ENCODE measurements at places on chromosomes 12 and 14.
A peak's percentile ranks its signal among the peaks of the same experiment; 100 is the strongest.

DNA sequence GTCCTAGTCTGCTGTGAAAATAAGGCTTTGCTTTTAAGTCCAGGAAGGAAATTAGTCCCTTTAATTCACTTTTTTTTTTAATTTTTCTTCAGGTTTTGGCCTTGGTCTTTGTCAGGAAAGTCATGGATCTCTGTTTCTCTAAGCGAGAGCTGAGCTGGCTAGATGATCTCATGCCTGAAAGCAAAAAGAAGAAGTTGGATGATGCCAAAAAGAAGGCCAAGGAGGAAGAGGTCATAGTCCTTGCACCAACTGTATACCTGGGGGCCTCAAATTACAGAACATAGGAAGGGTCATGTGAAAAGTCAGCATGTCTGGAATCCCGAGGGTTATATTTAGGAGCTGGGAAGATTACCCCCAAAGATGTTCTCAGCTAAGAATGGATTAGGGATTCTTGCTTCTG lies 72.3 kb downstream of the SLC4A8 start:
- no peak for DNase-seq

DNA sequence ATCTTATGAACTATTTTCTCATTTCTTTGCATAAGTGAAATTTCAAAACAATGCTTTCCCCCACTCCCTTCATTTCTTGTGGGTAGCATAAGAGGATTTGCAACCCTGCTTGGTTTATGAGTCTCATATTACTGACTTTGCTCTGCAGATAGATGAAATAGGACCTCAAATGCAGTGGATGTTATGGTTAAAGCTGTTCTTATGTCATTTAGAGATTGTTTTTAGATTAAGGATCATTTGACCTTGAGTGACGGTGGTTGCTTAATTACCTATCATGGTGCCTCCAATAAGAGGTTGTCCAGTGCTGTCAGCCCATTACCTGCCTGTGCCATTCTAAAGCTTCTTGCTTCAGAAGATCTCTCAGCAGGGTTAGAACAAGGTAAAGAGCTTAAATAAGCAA lies 351.4 kb upstream of the ATP2B1 start:
- no peak for DNase-seq

GRCh38 chr14:60092526-60092920 lies 800 bp downstream of the PCNX4 start:
- no peak for DNase-seq

DNA sequence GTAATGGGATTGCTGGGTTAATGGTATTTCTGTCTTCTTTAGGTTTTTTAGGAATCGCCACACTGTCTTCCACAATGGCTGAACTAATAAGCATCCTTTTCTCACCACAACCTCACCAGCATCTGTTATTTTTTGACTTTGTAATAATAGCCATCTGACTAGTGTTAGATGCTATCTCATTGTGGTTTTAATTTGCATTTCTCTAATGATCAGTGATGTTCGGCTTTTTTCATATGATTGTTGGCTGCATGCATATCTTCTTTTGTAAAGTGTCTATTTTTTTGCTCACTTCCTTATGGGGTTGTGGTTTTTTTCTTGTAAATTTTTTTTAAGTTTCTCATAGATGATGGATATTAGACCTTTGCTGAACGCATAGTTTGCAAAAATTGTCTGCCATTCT lies 377.9 kb downstream of the GALC start:
- DNase-seq = no peak

- no peak for DNase-seq
Observed at GRCh38 chr14:97367278-97367677, 570.1 kb downstream of the VRK1 start.

GRCh38 chr12:60071759-60072191 lies 475.9 kb downstream of the SLC16A7 start:
- DNase-seq = no peak

DNA sequence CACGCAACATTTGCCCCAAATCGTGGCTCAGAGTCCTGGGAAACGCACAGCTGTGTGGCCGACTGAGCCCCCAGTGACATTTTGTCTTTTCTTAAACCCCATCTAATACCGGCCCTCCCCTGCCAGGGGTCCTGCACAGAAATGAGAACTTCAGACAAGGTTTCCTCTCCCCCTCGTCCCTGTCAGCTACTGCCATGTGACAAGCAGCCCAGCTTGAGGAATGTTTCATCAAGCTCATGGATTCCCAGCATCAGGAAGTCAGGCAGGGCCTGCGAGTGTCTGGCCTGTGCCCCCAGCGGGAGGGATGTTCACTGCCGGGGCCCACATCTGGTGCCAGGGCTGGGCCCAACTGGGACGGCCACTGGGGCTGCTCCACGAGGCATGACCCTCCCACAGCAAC lies 15.9 kb downstream of the MMP17 start:
- DNase-seq = no peak

- DNase-seq = no peak
Observed at GRCh38 chr12:4216187-4216927, 57.2 kb upstream of the CCND2 start.

DNA sequence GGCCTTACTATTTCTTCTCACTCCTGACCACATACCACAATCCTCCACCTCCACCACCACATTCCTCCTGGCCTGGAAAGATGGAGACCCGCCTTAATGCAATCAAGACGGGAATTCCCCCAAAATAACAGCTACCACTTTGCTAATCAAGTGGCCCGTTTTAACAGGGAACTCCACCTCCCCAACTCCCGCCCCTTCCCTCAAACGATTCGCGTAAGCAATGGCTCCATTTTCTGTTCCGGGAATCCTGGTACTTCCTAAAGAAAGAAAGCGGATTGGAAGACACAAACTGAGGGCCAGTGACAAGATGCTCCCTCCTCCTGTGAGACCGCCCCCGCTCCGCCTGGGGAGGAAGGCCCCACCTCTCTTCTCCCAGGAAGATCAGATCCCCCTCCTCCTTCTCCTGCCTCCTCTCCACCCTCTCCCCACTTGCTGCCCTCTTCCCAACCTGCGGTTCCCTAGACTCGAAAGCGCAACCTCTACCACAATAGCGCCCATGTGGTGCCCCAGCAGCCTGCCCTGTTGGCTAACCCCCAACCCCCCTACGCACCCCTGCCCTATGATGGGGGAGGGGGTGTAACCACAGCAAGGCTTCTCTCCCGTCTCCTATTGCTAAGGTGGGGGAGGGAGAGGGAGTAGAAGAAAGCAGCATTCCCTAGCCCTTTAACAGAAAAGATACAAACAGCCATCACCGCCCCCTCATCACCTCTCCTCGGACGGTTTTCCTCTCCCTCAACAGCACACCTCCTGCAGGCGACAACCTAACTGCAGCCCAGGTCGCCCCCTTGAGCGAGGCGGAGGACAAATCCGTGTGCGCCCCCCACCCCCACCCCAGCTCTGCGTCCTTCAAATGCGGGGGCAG lies 777 bp downstream of the ARF3 start:
- peak; percentile 92 for DNase-seq

DNA sequence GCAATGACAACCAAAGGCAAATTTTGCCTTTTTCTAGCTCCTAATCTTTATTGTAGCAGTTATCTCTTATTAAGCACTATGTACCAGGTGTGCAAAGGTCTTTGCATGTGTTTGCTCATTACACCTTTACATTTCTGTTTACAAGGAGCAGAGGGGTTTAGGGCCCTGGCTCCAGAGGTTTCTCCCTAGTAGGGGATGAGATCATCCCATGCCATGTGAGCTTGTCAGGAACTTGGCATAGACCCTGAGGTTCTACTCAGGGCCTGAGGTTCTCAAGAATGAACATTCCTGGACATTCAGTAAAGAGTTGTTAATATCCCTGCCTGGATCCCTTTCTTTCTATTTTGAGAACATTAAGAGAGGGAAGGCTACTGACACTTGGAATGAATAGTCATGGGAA lies 292.0 kb downstream of the RPAP3 start:
- no peak for DNase-seq

- DNase-seq = no peak
Observed at GRCh38 chr14:35044939-35045797, 904 bp upstream of the FAM177A1 start.

DNA sequence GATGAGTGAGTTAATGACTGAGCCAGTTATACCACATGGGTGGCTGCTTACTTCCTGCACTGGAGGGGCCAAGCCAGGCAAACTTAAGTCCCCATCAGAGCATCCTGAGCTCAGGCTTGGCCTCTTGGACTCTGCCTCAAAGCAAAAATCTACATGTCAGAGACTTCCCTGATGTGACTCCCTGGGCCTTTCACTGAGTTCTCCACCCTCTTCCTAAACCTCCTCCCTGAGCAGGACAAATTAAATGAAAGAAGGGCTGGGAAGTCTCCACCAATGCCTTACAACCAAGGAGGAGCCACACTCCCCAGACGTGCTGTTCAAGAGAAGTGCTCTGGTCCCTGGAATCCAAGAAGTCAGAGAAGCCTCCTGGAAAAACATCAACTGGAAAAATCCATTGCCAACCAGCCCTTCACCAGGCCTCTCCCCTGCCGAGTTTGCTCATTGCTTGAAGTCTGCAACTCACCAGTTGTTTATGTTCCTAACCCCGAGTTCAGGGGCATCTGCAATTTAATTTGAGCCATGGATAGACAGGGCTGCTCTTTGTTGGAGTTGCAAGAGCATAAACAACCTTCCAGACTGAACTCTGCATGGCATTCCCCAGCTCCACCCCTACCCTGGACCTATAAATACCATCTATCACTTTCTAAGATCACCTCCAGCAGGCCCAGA lies 160.5 kb downstream of the ANO2 start:
- no peak for DNase-seq

GRCh38 chr12:12700254-12700653 lies 4.3 kb upstream of the GPR19 start:
- DNase-seq = no peak

DNA sequence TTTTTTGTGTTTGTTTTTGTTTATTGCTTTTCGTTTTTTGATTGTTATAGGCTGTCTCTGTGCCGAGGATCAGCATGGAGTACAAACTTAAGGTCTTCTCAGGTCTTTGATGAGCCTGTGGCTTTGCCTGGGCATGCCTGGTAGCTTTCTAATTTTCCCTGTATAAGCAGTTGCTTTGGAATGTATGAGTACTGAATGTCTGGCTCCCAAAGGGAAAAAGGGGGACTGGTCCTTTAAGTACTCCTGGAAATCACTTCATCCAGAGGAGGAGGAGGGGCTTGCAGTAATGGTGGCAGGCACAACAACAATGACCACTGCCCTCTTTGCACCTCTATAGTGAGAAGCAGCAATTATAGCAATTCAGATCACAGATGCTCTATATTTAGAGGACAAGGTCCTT lies 67.6 kb upstream of the TTC7B start:
- no peak for DNase-seq

GRCh38 chr12:78696267-78696666 lies 168.3 kb upstream of the SYT1 start:
- DNase-seq = no peak

GRCh38 chr12:34396861-34397590 lies 374.7 kb downstream of the ALG10 start:
- DNase-seq = peak; percentile 58

DNA sequence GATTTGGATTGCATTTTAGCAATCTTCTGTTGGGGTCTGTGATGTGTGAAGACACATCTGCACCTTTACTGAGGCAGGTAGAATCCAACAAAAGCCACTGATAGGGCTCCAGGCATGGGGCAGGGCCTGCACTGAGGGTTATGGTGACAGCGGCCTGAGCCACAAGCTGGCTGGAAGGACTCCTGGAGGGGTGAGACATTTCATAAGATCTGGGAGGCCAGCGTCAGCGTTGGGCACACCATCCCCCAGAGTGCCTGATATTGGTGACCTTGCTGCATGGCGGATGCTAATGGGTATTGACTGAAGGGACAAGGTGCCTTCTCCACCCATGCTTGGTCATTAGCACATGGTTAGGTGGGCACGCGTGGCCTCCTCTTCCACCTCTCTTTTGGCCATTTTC lies 187.6 kb downstream of the CACNA1C start:
- no peak for DNase-seq

DNA sequence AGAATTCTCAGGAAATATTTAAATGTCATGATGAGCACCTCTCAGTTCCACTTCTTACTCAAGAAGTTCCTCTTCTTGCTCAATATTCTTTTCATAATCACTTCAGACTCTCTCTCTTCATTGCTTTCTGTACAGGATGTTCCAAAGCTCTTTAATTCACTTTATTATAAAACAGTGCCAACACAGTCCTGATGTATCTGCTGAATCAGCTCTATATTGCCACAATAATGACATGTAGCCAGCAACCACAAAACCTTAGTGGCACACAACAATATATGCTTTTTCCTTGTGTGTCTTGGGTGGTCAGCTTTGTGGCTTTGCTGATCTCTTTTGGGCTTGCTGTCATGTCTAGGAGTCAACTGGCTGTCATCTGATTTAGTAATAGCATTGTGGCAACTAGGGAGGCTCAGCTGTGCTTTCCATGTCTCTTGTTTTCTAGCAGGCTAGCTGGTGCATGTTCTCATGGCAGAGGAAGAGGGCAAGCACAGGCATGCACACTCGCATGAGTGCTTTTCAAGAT lies 52.8 kb upstream of the SLC2A13 start:
- DNase-seq = no peak

GRCh38 chr14:22213120-22213519 lies 375.9 kb downstream of the DAD1 start:
- no peak for DNase-seq

DNA sequence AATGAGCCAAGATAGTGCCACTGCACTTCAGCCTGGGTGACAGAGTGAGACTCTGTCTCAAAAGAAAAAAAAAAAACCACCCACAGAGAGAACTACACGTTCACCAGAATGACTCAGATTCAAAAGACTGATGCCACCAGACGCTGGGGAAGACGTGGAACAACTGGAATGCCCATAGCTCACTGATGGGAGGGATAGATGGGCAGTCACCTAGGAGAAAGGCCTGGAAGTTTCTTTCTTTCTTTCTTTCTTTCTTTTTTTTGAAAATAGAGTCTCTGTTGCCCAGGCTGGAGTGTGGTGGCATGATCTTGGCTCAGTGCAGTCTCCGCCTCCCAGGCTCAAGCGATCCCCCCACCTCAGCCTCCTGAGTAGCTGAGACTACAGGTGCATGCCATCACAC lies 10.0 kb upstream of the KLC1 start:
- no peak for DNase-seq

- peak; percentile 36 for DNase-seq
Observed at GRCh38 chr12:123971770-123972456, 718 bp downstream of the CCDC92 start.

- no peak for DNase-seq
Observed at GRCh38 chr12:116971222-116971621, 60.5 kb downstream of the FBXW8 start.

- no peak for DNase-seq
Observed at GRCh38 chr14:94028450-94028826, 2.3 kb downstream of the OTUB2 start.

DNA sequence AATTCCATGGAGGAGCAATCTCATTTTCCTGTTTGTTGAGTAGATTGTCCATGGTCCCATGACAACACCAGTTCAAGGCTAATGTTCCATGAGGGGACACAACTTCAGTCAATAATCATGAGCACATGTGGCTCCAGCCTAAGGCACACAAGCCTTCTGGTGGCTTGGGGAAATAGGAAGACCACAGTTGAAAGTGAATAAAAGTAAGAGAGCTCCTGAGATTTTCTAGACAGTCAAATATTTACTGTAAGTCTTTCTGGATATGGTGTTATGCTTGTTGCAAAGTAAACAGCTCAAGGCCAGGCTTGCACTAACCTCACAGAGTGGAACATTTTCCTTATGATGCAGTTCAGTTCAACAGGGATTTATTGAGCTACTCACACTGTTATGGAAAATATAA lies 206.9 kb upstream of the SLC38A2 start:
- DNase-seq = no peak

Data from left lung (tissue), 14 donors.